ENCODE measurements at places on chromosomes 3 and 15.

DNA sequence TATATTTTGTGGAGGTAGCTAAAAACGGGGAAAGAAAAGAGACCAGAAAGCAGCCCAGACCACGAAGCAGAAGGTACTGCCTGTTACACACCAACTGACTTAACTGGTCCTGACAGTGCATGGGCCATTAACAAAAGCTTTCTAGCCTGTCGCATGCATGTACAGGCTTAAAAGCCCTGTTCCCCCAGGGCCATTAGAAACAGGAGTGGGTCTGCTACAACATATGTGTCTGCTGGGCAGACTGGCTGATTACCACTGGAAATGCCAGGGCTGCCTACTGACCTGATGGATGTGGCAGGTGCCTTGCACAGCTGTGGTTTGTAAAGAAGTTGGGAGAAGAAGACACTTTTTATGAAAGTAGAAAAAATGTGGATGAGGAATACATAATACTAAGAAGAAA is 137.4 kb downstream of the GAP43 start:
- no peak for DNase-seq

GRCh38 chr3:187367561-187368103 is 553 bp upstream of the RTP4 start:
- DNase-seq, result no peak

GRCh38 chr15:89105147-89105546 is 16.9 kb downstream of the ABHD2 start:
- no peak for DNase-seq

DNA sequence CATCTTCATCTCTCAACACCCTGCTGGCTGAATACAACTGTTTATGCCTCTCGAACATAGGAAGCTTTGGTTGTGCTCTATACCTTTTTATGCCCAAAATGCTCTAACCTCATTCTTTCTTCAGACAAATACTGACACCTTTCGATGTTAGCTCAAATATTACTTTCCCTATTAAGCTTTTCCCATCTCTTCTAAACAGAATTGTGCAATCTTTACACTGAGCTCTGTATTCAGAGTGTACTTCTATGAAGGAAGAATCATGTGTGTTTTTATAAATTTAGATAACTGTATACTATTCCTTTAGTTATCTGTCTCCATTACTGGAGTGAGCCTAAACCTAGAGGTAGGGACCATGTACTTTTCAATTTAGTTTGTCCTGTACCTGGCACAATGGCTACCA is 1.6 kb downstream of the EFHB start:
- DNase-seq, result no peak

DNA sequence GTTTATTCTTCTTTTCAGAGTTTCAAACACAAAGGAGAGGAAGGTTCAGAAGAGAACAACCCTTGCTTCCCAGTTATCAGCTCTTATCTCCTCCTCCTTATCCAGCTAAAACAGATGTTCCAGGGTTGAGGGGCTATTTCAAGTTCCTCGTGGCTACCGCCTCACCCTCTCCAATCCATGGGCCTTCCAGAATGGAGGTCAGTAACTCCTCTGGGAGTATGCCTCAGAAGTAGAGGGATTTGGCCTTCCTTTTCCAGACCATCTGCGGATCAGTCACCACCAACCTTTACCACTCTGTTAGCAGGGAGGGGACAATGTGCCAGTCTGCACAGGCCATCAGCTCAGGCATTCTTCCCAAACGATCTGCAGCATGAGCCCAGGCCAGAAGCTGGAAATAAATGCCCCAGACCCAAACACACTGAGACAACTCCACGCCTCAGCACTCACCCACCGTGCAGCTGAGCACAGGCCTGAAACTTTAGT is 14.8 kb downstream of the HTR3C start:
- no peak for DNase-seq
